Activated CD4-positive, alpha-beta memory T cell treated with anti-CD3 and anti-CD28 coated beads for 36 hours (primary cell): ENCODE measurements at places on chromosomes 13 and 19. TPM values are rescaled to one million over a fixed set of nuclear protein-coding genes. Genes with fewer than 3 reads are reported as not detected.

GRCh38 chr13:110126391-110126961 is 180.5 kb downstream of the COL4A1 start:
- H3K27me3 ChIP-seq, result peaks cover 33% of the 10 kb centered on the region
- H3K4me3 ChIP-seq, result no peak overlapping the region
- H3K36me3 ChIP-seq, result no peaks in the 10 kb centered on the region
- no peak for DNase-seq
- H3K27ac ChIP-seq, result no peak overlapping the region
- H3K4me1 ChIP-seq, result no peaks in the 10 kb centered on the region

DNA sequence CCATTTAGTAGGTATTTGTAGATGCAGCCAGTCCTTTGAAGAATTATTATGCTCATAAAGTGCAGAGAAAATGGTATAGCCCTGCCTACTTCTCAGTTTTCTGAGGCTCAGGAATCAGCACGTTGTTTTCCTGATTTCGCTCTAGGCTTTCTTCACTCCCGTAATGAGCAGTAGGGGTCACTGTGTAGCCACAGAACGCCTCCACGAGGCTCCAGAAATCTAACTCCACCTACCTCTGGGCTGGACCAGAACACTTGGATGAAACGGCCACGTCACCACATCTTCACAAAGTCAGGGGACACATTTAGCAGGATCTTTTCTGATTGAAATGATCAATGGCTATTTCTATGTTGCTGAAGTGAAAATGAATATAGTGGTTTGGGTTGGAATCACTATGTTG is 49.8 kb upstream of the GTF3A start:
- H3K36me3 ChIP-seq, result no peaks in the 10 kb centered on the region
- peaks cover 5% of the 10 kb centered on the region for H3K4me1 ChIP-seq
- H3K27ac ChIP-seq, result no peak overlapping the region
- H3K27me3 ChIP-seq, result peaks cover 20% of the 10 kb centered on the region
- DNase-seq, result peak; percentile 70

DNA sequence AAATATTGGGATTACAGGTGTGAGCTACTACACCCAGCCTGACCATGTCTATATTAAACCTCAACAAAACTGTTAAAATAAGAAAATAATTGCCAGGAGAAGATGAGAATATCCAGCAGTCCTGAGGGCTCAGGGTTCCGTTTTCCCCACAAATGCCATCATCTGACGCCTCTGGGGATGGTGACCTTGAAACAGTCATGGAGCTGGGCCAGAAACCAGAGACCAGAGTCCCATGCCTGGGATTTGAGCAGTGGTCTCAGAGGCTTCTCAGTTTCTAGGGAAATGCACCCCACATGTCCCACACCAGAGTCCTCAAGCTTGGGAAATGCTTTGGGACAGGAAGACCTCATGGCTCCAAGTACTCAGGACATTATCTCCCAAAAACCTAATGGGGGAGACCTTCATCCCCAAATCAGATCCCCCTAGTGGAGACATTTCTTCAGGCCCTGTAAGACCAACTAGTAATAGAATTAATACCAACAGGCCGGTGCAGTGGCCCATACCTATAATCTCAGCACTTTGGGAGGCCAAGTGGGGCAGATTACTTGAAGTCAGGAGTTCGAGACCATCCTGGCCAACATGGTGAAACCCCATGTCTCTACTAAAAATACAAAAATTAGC is 2.9 kb upstream of the MAP1S start:
- no peaks in the 10 kb centered on the region for H3K27me3 ChIP-seq
- H3K4me3 ChIP-seq, result no peak overlapping the region
- peaks cover 22% of the 10 kb centered on the region for H3K4me1 ChIP-seq
- no peak for DNase-seq

Gene NLRP4
- total RNA-seq, result not detected

DNA sequence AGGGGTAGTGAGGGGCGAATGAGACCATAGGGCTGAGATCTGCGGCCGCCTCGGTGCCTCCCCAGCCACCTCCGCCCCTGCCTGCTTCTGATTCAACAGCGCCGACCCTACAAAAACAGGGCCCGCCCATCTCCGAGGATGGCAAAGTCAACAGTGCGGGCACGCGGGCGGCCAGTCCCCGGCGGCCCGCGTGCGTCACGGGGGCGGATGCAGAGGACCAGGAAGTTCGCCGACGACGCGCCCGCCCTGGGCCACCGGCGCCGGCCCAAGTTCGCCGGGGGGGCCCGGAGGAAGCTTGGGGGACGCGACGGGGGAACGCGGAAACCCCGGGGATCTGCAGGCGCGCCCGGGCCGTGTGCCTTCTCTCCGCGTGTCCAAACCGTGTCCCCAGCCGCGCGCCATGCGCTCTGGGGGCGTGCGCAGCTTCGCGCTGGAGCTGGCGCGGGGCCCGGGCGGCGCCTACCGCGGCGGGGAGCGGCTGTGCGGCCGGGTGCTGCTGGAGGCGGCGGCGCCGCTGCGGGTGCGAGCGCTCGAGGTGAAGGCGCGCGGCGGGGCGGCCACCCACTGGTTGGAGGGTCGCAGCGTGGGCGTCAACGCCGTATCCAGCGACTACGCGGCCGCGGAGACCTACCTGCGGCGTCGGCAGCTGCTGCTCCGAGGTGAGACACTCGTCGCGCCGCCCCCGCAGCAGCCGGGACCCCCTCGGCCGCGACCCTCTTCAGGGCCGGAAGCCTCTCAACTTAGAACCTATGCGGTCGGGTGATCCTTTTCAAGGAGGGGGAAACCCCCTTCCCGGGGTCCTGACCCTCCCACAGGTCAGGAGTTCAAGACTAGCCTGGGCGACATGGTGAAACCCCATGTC is 6.8 kb upstream of the ARRDC2 start:
- peak overlapping the region; percentile 87 for H3K4me3 ChIP-seq
- H3K27ac ChIP-seq, result peak overlapping the region; percentile 97
- DNase-seq, result peak; percentile 95
- peaks cover 9% of the 10 kb centered on the region for H3K36me3 ChIP-seq
- peaks cover 22% of the 10 kb centered on the region for H3K4me1 ChIP-seq

GRCh38 chr19:10100163-10100785 is 2.2 kb downstream of the ANGPTL6 start:
- DNase-seq, result no peak
- peaks cover 54% of the 10 kb centered on the region for H3K4me1 ChIP-seq
- peak overlapping the region; percentile 55 for H3K27ac ChIP-seq
- H3K27me3 ChIP-seq, result no peaks in the 10 kb centered on the region
- peaks cover 3% of the 10 kb centered on the region for H3K36me3 ChIP-seq

DNA sequence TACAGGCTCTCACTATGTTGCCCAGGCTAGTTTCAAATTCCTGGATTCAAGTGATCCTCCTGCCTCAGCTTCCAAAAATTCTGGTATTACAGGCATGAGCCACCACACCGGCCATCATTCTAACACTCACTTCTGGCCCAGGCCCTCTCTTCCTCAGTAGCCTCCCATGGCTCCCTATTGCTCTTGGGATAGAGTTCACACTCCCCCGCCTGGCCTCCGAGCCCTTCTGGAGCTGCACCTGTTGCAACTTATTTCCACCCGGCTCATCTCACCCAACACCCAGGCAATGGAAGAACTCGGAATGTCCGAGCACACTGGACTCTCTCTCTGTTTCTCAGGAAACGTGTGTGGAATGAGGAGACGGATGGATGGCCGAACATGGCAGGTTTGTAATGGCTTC is 9.0 kb upstream of the SBK3 start:
- peaks cover 4% of the 10 kb centered on the region for H3K27me3 ChIP-seq
- H3K4me1 ChIP-seq, result no peaks in the 10 kb centered on the region

- H3K4me3 ChIP-seq, result no peak overlapping the region
- H3K4me1 ChIP-seq, result peaks cover 91% of the 10 kb centered on the region
- peaks cover 10% of the 10 kb centered on the region for H3K36me3 ChIP-seq
- H3K27ac ChIP-seq, result no peak overlapping the region
- no peak for DNase-seq
Observed at GRCh38 chr13:40588101-40588500, 78.3 kb downstream of the FOXO1 start.

- no peak for DNase-seq
- H3K27me3 ChIP-seq, result no peaks in the 10 kb centered on the region
- H3K36me3 ChIP-seq, result no peaks in the 10 kb centered on the region
Observed at GRCh38 chr13:23701636-23702035, 131.4 kb downstream of the TNFRSF19 start.

DNA sequence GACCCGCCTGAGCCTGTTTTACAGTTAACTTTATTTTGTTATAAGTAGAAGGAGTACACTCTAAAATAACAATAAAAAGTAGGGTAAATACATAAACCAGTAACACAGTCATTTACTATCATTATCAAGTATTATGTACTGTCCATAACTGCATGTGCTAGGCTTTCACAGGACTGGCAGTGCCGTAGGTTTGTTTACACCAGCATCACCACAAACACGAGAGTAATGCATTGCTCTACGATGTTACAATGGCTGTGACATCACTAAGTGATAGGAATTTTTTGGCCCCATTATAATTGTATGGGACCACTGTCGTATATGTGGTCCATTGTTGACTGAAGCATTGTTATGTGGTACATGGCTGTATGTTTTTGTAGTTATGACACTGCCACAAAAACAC is 41.3 kb upstream of the SLC7A9 start:
- no peak overlapping the region for H3K4me3 ChIP-seq
- H3K27ac ChIP-seq, result no peak overlapping the region
- H3K36me3 ChIP-seq, result peaks cover 30% of the 10 kb centered on the region
- no peaks in the 10 kb centered on the region for H3K4me1 ChIP-seq
- no peaks in the 10 kb centered on the region for H3K27me3 ChIP-seq

Gene UGGT2
- total RNA-seq, result not detected

Gene SIAH3
- 0.05 TPM for total RNA-seq

GRCh38 chr13:110293037-110293436 is 13.9 kb downstream of the COL4A1 start:
- peaks cover 18% of the 10 kb centered on the region for H3K27me3 ChIP-seq
- DNase-seq, result no peak
- no peaks in the 10 kb centered on the region for H3K36me3 ChIP-seq
- H3K4me3 ChIP-seq, result no peak overlapping the region
- H3K27ac ChIP-seq, result no peak overlapping the region

- peaks cover 14% of the 10 kb centered on the region for H3K36me3 ChIP-seq
- no peak overlapping the region for H3K4me3 ChIP-seq
- H3K27me3 ChIP-seq, result no peaks in the 10 kb centered on the region
- H3K4me1 ChIP-seq, result no peaks in the 10 kb centered on the region
Observed at GRCh38 chr13:25252225-25252624, 35.1 kb downstream of the MTMR6 start.

Gene CEBPG
- total RNA-seq, result 30.9 TPM

Gene SPINT2
- total RNA-seq, result 60.9 TPM
